Trophoblast cell (in vitro differentiated cells and primary cell): ENCODE measurements at places on chromosomes 7 and 10.

DNA sequence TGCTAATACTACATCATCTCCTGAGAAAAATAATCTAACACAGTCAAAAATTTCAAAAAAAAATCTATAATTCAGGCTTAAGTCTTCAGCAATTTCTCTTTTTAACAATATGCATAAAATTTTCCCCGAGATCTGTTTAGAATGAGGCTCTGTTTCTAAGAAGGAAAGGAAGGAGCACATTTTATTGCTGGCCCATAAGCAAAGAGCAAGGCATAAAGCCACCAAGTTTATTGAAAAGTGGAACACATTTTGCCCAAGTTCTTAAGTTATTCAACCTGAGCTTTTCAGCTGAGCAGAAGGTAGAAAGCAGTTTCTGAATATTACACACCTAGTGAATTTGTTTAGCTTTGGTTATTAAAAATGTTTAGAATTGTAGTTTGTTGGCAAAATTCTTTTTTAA lies 73.9 kb downstream of the AGMO start:
- no peak for DNase-seq

- no peak for DNase-seq
Measured at GRCh38 chr7:197413-198335, 5.3 kb downstream of the FAM20C start.

- DNase-seq, result peak; percentile 23
Measured at GRCh38 chr7:33043501-33044400, 18.8 kb downstream of the NT5C3A start.

DNA sequence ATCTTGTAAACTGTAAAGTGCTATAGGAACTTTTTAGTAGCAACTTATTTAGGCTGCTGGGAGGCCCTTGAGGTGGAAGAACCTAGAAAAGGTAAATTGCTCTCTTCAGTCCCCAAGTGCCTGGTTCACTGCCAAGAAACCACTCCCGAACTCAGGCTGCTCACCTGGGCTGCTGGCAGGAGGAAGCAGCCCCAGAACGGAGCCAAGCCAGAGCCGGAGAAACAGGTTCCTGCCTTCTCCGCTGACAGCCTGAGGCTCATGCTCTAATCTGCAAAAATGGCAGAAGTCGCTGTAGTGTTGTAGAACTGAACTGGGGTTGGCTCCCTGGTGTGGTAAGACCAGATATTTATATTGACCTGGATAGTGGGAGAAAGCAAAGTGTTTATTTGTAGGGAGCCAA lies 136.0 kb downstream of the CUL2 start:
- DNase-seq, result peak; percentile 94

- no peak for DNase-seq
Measured at GRCh38 chr7:123190109-123190831, 9.5 kb downstream of the SLC13A1 start.

- peak; percentile 62 for DNase-seq
Measured at GRCh38 chr7:106462365-106462859, 177.6 kb upstream of the NAMPT start.
